ENCODE measurements at places on chromosomes 16 and 17. TPM values are rescaled to one million over a fixed set of nuclear protein-coding genes. Genes with fewer than 3 reads are reported as not detected.

GRCh38 chr17:69908626-69909368 lies 166.2 kb upstream of the KCNJ16 start:
- no peaks in the 10 kb centered on the region for H3K27me3 ChIP-seq
- no peak overlapping the region for H3K27ac ChIP-seq
- no peaks in the 10 kb centered on the region for H3K36me3 ChIP-seq
- H3K4me1 ChIP-seq = no peaks in the 10 kb centered on the region

DNA sequence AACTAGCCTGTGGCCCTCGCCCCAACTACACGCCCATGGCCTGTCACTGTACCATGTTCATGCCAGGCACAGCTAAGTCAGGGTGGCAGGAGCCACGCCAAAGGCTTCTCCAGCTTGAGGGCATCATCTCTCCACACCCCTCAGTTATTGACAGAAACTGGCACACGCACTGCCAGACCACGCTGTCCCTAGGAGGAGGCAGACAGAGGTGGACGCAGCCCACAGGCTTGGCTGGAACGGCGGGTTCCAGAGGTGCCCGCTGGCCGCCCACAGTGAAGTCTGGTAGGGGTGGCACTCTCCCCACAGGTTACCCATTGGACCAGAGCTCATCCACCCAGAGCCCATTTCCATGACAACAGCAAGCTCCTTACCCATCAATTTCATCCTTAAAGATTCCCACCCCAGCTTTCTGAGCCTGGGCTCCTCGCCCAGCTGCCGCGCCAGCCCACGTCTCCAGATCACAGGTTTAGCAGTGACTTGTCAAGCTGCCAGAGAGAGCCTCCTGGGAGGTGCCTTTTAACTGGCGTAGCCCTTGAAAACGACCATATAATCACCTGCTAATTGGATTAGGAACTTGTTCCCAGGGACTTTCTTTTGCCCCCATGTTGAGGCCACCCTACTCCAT lies 27.9 kb downstream of the RPRML start:
- peaks cover 5% of the 10 kb centered on the region for H3K36me3 ChIP-seq
- H3K27ac ChIP-seq = no peak overlapping the region
- no peak overlapping the region for H3K4me3 ChIP-seq
- H3K27me3 ChIP-seq = no peaks in the 10 kb centered on the region
- DNase-seq = no peak
- no peaks in the 10 kb centered on the region for H3K4me1 ChIP-seq

GRCh38 chr16:72744076-72744793 lies 303.7 kb downstream of the ZFHX3 start:
- H3K4me1 ChIP-seq = no peaks in the 10 kb centered on the region
- no peak overlapping the region for H3K4me3 ChIP-seq
- no peak overlapping the region for H3K27ac ChIP-seq
- no peaks in the 10 kb centered on the region for H3K27me3 ChIP-seq

- H3K36me3 ChIP-seq = no peaks in the 10 kb centered on the region
- H3K4me1 ChIP-seq = peaks cover 9% of the 10 kb centered on the region
- no peak overlapping the region for H3K27ac ChIP-seq
- DNase-seq = no peak
- peaks cover 28% of the 10 kb centered on the region for H3K27me3 ChIP-seq
- H3K4me3 ChIP-seq = no peak overlapping the region
Measured at GRCh38 chr17:44909681-44910144, 5.6 kb downstream of the GFAP start.

Gene LRRC36
- 0.23 TPM for total RNA-seq

Gene ABCA9
- total RNA-seq = 0.07 TPM

Gene CACNG5
- not detected for total RNA-seq

GRCh38 chr17:40101367-40102210 lies 1.2 kb upstream of the NR1D1 start:
- DNase-seq = no peak
- H3K27ac ChIP-seq = peak overlapping the region; percentile 92
- H3K4me1 ChIP-seq = peaks cover 79% of the 10 kb centered on the region
- peaks cover 4% of the 10 kb centered on the region for H3K27me3 ChIP-seq
- peaks cover 24% of the 10 kb centered on the region for H3K36me3 ChIP-seq

DNA sequence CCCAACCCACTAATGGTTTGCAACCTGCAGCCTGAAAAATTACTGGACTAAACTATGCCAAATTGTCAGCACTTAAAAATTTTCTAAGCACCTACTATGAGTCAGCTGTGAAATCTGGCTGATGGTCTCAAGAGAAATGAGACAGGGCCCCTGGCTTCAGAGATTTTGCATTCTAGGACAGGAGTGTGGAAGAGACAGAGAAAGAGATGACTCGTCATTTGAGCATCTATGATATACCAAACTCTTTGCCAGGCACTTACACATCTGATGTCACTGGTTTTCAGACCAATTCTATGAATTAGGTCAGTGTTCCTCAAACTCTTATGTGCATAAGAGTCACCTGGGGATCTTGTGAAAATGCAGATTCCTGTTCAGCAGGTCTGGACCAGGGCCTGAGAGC lies 44.4 kb downstream of the CLEC19A start:
- DNase-seq = no peak
- no peak overlapping the region for H3K4me3 ChIP-seq

DNA sequence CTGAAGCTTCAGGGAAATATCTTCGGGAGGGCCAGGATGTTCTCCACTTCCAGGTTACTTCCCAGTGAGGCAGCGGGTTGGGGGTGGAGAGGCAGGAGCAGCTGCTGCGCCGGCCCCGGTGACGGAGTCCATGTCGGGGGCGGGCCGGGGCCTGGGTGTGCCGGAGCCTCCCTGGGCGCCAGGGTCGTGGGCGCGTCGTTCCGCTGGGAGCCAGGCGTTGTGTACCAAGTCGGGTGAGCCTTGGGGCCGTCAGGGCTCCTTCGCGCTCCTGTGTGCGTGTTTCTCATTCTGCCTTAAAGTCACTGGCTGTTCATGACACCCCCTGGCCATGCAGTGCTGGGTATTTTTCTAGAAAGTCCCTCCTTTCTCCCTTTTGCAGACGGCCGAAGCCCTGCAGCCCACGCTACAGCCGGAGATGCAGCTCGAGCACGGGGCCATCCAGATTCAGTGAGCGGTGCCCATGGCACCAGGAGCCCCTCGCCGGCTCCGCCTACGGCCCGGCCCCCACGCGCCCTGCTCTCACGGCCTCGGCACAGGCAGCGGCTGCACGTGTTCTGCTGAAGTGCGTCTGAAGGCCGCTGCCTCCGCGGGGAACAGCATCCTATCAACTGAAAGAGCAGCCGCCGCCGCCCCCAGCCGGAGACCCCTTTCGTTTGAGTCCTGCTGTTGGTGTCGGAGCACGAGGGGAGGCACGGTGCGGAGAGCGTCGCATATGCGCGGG lies 125.1 kb downstream of the BANP start:
- H3K4me1 ChIP-seq = no peaks in the 10 kb centered on the region
- H3K27ac ChIP-seq = no peak overlapping the region
- H3K4me3 ChIP-seq = no peak overlapping the region

Gene SLC26A11
- 6.2 TPM for total RNA-seq

GRCh38 chr17:68709461-68709860 lies 108.3 kb upstream of the FAM20A start:
- H3K27me3 ChIP-seq = peaks cover 3% of the 10 kb centered on the region
- H3K4me3 ChIP-seq = no peak overlapping the region
- no peaks in the 10 kb centered on the region for H3K36me3 ChIP-seq
- H3K27ac ChIP-seq = no peak overlapping the region
- H3K4me1 ChIP-seq = no peaks in the 10 kb centered on the region
- no peak for DNase-seq

DNA sequence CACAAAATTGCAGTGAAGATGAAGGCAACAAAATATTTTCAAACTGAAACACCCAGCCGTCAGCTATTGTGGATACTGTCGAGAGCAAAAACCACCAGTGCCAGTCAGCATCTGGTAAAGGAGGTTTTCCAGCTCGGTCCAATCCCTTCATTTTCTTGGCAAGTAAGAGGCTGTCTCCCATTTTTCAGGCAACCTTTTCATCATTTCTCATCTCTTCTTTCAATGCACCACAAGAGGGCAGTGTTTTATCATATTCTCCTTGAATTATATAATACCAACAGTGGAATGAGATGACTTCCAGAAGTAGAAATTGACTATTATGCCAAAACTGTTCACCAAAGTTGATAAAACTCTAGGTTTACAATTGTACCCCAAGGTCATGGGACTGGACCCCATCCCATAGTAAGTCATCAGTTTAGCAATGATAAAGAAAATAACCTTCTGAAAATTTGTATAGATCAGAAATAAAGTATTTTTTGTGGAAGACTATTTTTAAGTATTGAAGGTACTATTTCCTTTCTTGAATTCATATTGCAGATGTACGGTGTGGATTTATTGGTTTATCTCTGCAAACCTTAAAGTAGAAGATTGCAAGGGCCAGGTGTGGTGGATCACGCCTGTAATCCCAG lies 16.8 kb downstream of the NQO1 start:
- peaks cover 12% of the 10 kb centered on the region for H3K36me3 ChIP-seq
- no peak overlapping the region for H3K4me3 ChIP-seq
- H3K27me3 ChIP-seq = no peaks in the 10 kb centered on the region
- DNase-seq = peak; percentile 74

DNA sequence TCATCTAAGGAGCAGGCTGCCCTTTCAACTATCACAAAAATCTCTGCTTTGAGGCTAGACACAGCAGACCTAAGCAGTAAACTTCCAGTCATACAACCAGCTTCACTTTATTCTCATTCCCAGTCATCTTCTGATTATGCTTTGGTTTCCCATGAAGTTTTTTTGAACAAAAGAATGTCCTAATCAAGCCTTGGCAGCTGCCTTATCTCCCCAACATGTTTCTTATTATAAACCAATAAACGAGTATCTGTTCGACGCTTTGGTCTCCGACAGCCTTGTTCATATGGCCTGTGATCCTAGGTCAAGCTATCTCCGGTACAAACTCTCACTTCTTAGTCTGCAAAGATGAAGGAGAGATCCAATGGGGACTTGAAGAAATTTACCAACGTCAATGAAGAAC lies 47.4 kb upstream of the CDYL2 start:
- H3K4me3 ChIP-seq = no peak overlapping the region
- no peaks in the 10 kb centered on the region for H3K36me3 ChIP-seq
- DNase-seq = no peak

DNA sequence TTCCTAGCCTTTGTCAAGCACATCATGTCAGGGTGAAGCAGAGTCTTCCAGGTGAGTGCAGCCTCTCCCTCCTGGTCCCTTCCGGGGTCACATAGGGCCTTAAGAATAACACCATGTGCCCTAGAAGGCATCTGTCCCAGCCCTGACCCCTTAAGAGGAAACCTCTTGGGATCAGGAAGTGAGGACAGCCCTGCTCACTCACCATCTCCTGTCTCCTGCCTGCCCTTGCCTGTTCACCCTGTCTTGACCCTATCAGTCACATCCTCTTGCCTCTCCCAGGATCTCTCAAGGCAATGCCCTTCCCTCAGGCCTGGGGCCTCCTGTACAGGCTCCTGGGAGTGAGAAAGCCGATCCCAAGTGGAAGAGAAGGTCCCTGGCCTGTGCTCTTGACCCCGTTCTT lies 13.9 kb downstream of the MYL4 start:
- no peak for DNase-seq
- H3K27me3 ChIP-seq = peaks cover 5% of the 10 kb centered on the region
- no peaks in the 10 kb centered on the region for H3K36me3 ChIP-seq
- peaks cover 28% of the 10 kb centered on the region for H3K4me1 ChIP-seq
- H3K27ac ChIP-seq = no peak overlapping the region

Gene ARL17A
- total RNA-seq = 21.3 TPM

Gene KATNIP
- total RNA-seq = 17.5 TPM

DNA sequence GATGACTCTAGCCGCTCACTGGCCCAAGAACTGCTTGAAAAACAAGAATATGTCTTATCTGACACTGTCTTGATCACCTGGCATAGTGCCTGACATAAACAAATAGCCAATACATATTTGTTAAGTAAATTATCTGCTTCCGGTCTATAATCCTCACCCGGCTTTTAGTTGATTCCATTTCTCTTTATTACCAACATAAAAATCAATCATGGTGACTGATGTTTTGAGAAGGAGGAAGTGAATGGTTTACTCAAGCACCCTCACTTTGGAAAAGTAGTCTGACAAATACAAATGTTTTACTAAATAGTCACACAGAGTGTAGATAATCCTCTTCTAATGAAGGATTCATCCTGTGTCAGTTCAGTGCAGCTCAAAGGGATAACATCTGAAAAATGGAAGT lies 47.0 kb downstream of the SKAP1 start:
- H3K4me3 ChIP-seq = no peak overlapping the region
- no peak for DNase-seq
- H3K36me3 ChIP-seq = peaks cover 43% of the 10 kb centered on the region
- peaks cover 13% of the 10 kb centered on the region for H3K4me1 ChIP-seq
- no peaks in the 10 kb centered on the region for H3K27me3 ChIP-seq
- H3K27ac ChIP-seq = no peak overlapping the region

DNA sequence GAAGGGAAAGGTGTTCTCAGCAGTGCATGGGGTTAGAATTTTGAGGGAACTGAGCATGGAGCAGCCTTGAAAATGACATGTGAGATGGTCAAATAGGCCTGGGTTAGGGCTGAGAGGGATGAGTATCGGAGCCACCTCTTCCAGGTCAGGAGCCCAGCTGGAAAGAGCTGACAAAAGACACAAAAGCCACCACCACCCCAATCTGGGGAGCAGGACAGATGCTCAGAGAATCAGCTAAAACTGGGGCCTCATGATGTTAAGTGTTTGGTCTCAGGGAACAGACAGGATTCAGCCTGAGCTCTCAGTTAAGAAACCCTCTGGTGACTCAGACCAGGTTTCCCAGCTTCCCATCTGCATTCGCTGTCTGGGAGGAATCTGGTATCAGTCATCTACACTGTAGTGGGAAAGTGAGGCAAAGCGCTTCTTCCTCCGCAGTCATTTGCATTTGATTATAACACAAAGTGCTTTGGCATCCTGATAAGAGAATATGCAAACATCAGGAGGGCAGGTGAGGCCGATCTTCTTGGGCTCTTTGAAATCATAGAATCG lies 2.6 kb downstream of the WNT9B start:
- H3K27me3 ChIP-seq = peaks cover 60% of the 10 kb centered on the region
- H3K4me3 ChIP-seq = no peak overlapping the region
- no peaks in the 10 kb centered on the region for H3K36me3 ChIP-seq
- no peak overlapping the region for H3K27ac ChIP-seq
- H3K4me1 ChIP-seq = no peaks in the 10 kb centered on the region

DNA sequence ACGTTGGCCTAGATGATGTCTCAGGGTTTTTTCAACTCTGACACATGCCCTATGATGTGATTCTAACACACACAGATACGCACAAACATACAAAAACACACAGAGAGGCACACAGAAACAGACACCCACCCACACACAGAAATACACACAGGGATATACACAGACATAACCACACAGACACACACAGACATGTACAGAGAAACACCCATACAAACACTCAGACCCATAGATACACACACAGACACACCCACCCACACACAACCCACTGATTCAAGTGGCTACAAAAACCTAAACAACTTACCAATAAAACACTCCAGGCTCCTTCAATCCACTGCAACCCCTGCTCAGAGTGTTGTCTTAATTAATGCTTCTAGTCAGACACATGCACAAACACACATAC lies 244.6 kb upstream of the CCL2 start:
- no peak overlapping the region for H3K27ac ChIP-seq
- DNase-seq = no peak
- no peaks in the 10 kb centered on the region for H3K4me1 ChIP-seq
- H3K36me3 ChIP-seq = no peaks in the 10 kb centered on the region

Data from activated CD4-positive, alpha-beta T cell treated with anti-CD3 and anti-CD28 coated beads, Interleukin-2, amount 10 ng/mL, durations not matched to agents 24 days and 14 days (primary cell).